ENCODE measurements at places on chromosomes 5 and 9.

- H3K27ac ChIP-seq: no peak overlapping the region
- no peaks in the 10 kb centered on the region for H3K27me3 ChIP-seq
- no peaks in the 10 kb centered on the region for H3K36me3 ChIP-seq
- H3K4me1 ChIP-seq: no peaks in the 10 kb centered on the region
Observed at GRCh38 chr9:27125936-27126335, 16.9 kb downstream of the TEK start.

DNA sequence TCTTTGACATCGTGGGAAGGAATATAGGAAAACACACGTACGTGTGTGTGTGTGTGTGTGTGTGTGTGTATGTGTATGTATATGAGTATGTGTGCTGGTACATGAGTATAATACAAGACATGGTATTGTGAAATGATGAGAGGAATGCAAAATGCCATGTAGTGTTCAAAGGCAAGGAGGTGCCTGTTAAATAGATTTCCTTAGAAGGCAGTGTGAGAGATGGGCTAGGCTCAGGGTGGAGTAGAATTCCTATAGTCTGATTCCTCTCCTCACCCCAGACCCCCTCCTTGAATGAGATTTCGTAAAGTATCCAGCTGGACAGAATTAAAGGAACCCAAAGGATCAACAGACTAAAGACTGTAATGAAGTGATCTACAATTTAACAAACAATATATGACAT, 11.1 kb downstream of the GPR21 start:
- no peak for DNase-seq
- no peaks in the 10 kb centered on the region for H3K36me3 ChIP-seq
- H3K27ac ChIP-seq: peak overlapping the region; percentile 77
- no peak overlapping the region for H3K4me3 ChIP-seq

GRCh38 chr5:176388003-176388443, 375 bp downstream of the NOP16 start:
- peak overlapping the region; percentile 88 for H3K4me3 ChIP-seq
- peaks cover 20% of the 10 kb centered on the region for H3K4me1 ChIP-seq
- no peak overlapping the region for H3K27ac ChIP-seq

DNA sequence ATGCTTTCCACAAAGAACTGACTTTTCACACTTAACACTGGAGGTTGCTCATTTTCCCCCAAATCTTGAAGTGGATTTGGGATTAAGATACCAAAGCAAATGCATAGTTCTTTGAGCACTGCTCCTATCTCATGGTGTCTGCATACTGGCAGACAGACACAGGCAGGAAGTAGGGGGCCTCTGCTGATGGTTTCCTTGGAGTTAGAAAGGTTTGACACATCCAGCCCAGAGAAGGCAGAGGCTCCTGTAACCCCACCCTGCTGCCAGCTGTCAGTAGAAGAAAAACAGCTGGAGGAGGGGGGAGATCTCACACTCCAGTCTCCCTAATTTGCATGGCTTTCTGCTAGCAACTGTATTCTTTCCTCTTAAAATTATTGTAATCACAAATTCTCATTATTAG, 44.1 kb downstream of the APTX start:
- no peak for DNase-seq
- H3K27ac ChIP-seq: no peak overlapping the region
- no peaks in the 10 kb centered on the region for H3K36me3 ChIP-seq
- H3K4me1 ChIP-seq: no peaks in the 10 kb centered on the region

- no peaks in the 10 kb centered on the region for H3K4me1 ChIP-seq
- H3K27ac ChIP-seq: no peak overlapping the region
- H3K36me3 ChIP-seq: no peaks in the 10 kb centered on the region
- H3K27me3 ChIP-seq: no peaks in the 10 kb centered on the region
Observed at GRCh38 chr9:132201780-132202703, 40.2 kb downstream of the NTNG2 start.

DNA sequence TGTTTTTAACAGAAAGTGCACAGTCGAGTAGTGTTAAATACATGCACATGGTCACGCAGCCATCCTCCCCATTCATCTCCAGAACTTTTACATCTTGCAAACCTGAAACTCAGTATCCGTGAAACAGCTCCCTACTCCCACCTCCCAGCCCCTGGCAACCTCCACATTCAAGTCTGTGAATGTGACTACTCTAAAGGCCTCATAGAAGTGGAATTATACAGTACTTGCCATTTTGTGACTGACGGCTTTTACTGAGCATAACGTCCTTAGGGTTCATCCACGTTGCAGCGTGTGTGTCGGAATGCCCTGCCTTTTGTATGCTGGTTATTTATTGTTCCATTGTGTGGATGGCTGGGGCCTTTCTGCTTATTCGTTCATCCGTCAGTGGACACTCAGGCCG, 35.8 kb downstream of the USP20 start:
- no peak for DNase-seq
- peaks cover 42% of the 10 kb centered on the region for H3K36me3 ChIP-seq
- H3K4me3 ChIP-seq: no peak overlapping the region
- no peaks in the 10 kb centered on the region for H3K4me1 ChIP-seq
- H3K27ac ChIP-seq: no peak overlapping the region
- H3K27me3 ChIP-seq: no peaks in the 10 kb centered on the region

DNA sequence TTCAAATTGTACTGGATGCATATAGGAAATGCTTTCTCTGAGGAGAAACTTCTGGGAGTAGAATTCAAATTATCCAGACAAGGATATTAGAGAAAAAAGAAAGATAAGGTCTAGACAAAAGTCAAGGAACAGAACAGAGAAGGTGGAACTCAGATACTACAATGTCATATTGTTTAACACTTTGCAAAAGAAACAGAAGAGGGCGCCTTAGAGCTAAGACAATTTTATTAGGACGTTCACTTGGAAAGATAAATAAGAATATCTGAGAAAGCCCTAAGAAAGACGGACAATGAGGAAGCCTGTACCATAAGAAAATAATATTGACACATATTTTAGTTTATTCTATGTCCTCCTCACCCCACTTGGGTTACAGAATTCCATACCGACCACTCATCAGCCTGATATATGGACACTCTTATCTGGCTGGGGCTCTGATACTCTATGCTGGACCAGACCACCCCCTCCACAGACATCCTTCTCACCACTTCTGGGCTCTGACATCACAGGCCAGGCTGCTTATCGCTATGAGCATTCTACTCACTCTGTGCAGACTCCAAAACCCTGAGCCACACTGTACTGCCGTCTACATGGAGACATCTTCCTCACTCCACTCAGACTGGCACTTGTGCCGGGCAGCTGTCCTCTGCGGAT, 9.1 kb upstream of the AK3 start:
- no peak overlapping the region for H3K4me3 ChIP-seq
- no peaks in the 10 kb centered on the region for H3K4me1 ChIP-seq
- no peak overlapping the region for H3K27ac ChIP-seq
- no peaks in the 10 kb centered on the region for H3K36me3 ChIP-seq
- DNase-seq: no peak

- H3K4me1 ChIP-seq: peaks cover 7% of the 10 kb centered on the region
- peaks cover 60% of the 10 kb centered on the region for H3K36me3 ChIP-seq
- H3K4me3 ChIP-seq: no peak overlapping the region
- no peaks in the 10 kb centered on the region for H3K27me3 ChIP-seq
- DNase-seq: no peak
Observed at GRCh38 chr5:1322036-1322900, 22.6 kb downstream of the CLPTM1L start.

GRCh38 chr5:122097391-122097790, 19.3 kb upstream of the LOX start:
- DNase-seq: no peak
- no peak overlapping the region for H3K27ac ChIP-seq
- no peak overlapping the region for H3K4me3 ChIP-seq
- H3K4me1 ChIP-seq: peaks cover 3% of the 10 kb centered on the region
- no peaks in the 10 kb centered on the region for H3K27me3 ChIP-seq

GRCh38 chr5:95142145-95142544, 142.7 kb downstream of the MCTP1 start:
- H3K4me3 ChIP-seq: no peak overlapping the region
- no peak overlapping the region for H3K27ac ChIP-seq
- H3K36me3 ChIP-seq: no peaks in the 10 kb centered on the region

GRCh38 chr9:73845954-73846690, 651.0 kb upstream of the RORB start:
- H3K36me3 ChIP-seq: no peaks in the 10 kb centered on the region
- no peak overlapping the region for H3K4me3 ChIP-seq
- H3K27me3 ChIP-seq: no peaks in the 10 kb centered on the region
- no peak overlapping the region for H3K27ac ChIP-seq
- no peaks in the 10 kb centered on the region for H3K4me1 ChIP-seq

GRCh38 chr5:150186897-150187296, 3.0 kb upstream of the SLC6A7 start:
- H3K27me3 ChIP-seq: no peaks in the 10 kb centered on the region
- H3K4me1 ChIP-seq: no peaks in the 10 kb centered on the region
- H3K4me3 ChIP-seq: no peak overlapping the region
- no peak for DNase-seq
- H3K27ac ChIP-seq: no peak overlapping the region
- no peaks in the 10 kb centered on the region for H3K36me3 ChIP-seq

GRCh38 chr9:73200694-73201452, 49.2 kb downstream of the ANXA1 start:
- H3K27ac ChIP-seq: no peak overlapping the region
- H3K36me3 ChIP-seq: no peaks in the 10 kb centered on the region
- H3K27me3 ChIP-seq: no peaks in the 10 kb centered on the region
- peaks cover 8% of the 10 kb centered on the region for H3K4me1 ChIP-seq

DNA sequence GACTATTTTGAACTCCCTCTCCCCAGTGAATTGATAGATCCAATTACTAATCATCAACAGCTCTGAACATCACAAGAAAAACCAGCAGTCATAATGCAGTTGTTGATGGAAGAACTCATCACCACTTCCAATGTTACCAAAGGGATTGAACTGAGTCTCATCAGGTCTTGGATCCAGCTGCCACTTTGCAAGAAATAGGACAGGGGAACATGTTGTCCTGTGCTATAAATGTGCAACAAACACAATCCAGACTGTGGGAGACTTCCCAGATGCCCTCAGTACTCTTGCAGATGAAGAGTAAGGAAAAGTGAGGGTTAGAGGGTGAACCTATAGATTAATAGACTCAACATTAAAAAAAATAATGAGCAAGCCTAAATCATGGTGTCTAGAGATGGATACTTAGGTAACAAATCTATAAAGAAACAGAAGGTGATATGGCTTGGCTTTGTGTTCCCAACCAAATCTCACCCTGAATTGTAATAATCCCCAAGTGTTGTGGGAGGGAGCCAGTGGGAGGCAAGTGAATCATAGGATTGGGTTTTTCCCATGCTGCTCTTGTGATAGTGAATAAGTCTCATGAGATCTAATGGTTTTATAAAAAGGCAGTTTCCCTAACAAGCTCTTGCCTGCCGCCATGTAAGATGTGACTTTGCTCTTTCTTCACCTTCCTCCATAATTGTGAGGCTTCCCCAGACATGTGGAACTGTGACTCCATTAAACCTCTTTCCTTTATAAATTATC, 63.4 kb upstream of the PAPPA start:
- no peak overlapping the region for H3K27ac ChIP-seq
- H3K27me3 ChIP-seq: no peaks in the 10 kb centered on the region
- H3K4me1 ChIP-seq: no peaks in the 10 kb centered on the region
- H3K36me3 ChIP-seq: no peaks in the 10 kb centered on the region
- DNase-seq: no peak
- H3K4me3 ChIP-seq: no peak overlapping the region

GRCh38 chr9:133393399-133393798, 17.2 kb downstream of the STKLD1 start:
- no peaks in the 10 kb centered on the region for H3K36me3 ChIP-seq
- H3K27me3 ChIP-seq: no peaks in the 10 kb centered on the region
- no peak overlapping the region for H3K4me3 ChIP-seq
- H3K4me1 ChIP-seq: no peaks in the 10 kb centered on the region

DNA sequence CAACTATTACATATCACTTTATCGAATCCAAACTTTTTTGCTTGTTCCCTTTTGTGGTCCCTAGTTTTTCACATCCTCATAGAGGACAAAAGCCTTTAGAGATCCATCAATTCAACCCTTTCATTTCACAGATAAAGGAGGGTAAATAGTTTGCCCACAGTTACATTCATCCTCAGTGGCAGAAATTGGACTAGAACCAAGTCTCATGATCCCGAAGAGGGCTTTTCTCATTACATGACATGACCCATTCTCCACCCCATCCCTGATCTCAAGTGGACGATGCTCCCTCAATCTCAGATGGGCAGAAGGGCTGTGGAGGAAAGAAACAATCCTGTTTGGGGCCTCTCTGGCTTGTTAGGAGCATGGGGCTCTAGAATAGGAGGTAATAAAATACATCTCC, 23.1 kb downstream of the TICAM2 start:
- DNase-seq: no peak
- H3K36me3 ChIP-seq: no peaks in the 10 kb centered on the region
- no peaks in the 10 kb centered on the region for H3K27me3 ChIP-seq
- no peaks in the 10 kb centered on the region for H3K4me1 ChIP-seq

GRCh38 chr9:106487266-106487665, 375.7 kb upstream of the ZNF462 start:
- H3K27me3 ChIP-seq: no peaks in the 10 kb centered on the region
- no peak overlapping the region for H3K4me3 ChIP-seq
- H3K4me1 ChIP-seq: no peaks in the 10 kb centered on the region
- DNase-seq: no peak
- no peaks in the 10 kb centered on the region for H3K36me3 ChIP-seq

DNA sequence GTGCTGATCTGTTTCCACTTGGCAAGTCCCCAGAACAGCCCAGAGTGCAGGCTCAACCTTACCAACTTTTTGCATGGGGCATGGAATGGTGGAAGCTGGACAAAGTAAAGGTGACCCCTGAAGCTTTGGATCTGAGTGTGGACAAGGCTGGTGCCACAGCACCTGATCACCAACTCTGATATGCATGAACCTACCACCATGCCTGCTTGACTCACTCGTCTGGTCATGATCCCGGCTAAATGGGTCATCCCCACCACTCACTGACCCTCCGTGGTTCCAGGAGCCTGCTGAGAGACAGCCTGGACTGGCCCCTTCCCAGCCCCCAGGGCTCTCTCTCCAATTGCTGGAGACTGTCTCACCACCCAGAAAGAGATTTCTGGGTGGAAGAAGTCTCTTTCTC, 14.4 kb upstream of the SLC22A4 start:
- H3K4me3 ChIP-seq: no peak overlapping the region
- no peaks in the 10 kb centered on the region for H3K4me1 ChIP-seq
- no peaks in the 10 kb centered on the region for H3K27me3 ChIP-seq
- DNase-seq: no peak
- H3K27ac ChIP-seq: no peak overlapping the region

DNA sequence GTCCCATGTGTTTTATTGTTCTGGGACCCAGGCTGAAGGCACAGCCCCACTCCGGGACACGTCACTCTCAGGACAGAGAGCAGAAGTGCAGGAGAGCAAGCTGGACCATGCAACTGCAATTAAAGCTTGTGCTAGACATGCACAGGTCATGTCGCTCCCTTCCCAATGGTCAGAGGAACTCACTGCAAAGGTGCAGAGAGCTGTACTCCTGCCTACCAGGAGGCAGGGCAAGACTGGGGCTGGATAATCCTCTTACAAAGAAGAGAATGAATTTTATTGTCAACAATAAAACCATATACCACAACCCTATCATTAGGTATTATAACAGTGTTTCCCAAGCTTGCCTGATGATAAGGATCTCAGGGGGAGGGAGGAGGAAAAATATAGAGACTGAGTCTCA, 74.0 kb upstream of the NEK6 start:
- peaks cover 5% of the 10 kb centered on the region for H3K27me3 ChIP-seq
- no peak overlapping the region for H3K27ac ChIP-seq
- no peak for DNase-seq
- no peaks in the 10 kb centered on the region for H3K4me1 ChIP-seq

GRCh38 chr5:151183456-151184245, 26.1 kb upstream of the ANXA6 start:
- DNase-seq: no peak
- H3K4me3 ChIP-seq: no peak overlapping the region
- peaks cover 15% of the 10 kb centered on the region for H3K36me3 ChIP-seq
- H3K4me1 ChIP-seq: no peaks in the 10 kb centered on the region
- H3K27me3 ChIP-seq: no peaks in the 10 kb centered on the region
